ENCODE measurements at places on chromosomes 12 and 14.

DNA sequence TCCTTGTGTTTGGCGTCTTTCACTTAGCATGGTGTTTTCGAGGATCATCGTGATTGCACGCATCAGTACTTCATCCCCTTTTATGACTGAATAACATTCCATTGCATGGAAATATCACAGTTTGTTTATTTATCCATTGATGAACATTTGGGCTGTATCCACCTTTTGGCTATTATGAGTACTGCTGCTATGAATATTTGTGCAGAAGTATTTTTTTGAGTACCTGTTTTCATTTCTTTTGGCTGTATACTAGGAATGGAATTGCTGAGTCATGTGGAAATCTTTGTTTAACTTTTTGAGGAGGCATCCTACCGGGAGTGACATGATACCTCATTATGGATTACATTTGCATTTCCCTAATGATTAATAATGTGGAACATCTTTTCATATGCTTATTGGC, 66.4 kb downstream of the WNK1 start:
- H3K4me1 ChIP-seq, result peaks cover 28% of the 10 kb centered on the region
- peak overlapping the region; percentile 83 for H3K27ac ChIP-seq
- peaks cover 41% of the 10 kb centered on the region for H3K36me3 ChIP-seq
- no peaks in the 10 kb centered on the region for H3K27me3 ChIP-seq

GRCh38 chr14:50523271-50524041, 8.9 kb downstream of the MAP4K5 start:
- no peaks in the 10 kb centered on the region for H3K27me3 ChIP-seq
- H3K36me3 ChIP-seq, result peaks cover 18% of the 10 kb centered on the region
- peaks cover 39% of the 10 kb centered on the region for H3K4me1 ChIP-seq
- H3K27ac ChIP-seq, result no peak overlapping the region

- DNase-seq, result no peak
- H3K4me3 ChIP-seq, result no peak overlapping the region
- H3K27ac ChIP-seq, result no peak overlapping the region
- no peaks in the 10 kb centered on the region for H3K4me1 ChIP-seq
- peaks cover 11% of the 10 kb centered on the region for H3K27me3 ChIP-seq
Observed at GRCh38 chr12:2547273-2548044, 247.3 kb upstream of the FKBP4 start.

DNA sequence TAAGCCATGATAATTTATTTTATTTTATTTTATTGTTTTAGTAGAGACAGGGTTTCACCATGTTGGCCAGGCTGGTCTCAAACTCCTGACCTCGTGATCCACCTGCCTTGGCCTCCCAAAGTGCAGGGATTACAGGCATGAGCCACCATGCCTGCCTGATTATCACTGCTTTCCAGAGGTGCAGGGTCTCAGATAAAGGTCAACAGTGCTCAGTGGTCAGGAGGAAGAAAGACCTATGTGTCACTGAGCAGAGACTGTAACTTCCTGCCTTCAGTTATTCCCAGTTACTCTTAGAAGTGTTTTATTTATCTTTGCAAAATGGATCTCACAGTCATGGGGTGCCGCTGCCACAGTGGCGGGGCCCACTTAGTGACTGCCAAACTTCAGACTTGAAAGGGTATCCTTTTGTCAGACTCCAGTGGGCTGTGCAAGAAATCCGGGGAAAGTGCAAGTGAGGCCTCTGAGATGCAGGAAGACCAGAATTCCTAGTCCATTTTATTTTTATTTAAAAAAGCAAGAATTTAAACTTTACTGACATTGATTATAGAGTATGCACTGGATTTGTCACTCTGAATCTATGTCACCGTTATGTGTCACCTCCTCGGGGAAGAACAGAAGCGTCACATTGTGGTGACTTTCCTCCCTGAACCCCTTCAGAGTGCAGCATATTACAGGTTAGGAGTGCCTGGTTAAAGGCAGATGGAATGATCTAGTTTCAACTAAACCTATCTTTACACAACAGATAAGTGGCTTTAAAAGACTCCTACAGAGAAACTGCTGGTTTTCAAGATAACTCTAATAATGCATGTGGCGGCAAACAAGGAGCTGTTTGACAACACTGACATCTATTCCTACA, 59.1 kb upstream of the BICD1 start:
- no peak overlapping the region for H3K4me3 ChIP-seq
- DNase-seq, result no peak
- no peak overlapping the region for H3K27ac ChIP-seq
- H3K36me3 ChIP-seq, result no peaks in the 10 kb centered on the region
- no peaks in the 10 kb centered on the region for H3K27me3 ChIP-seq

GRCh38 chr14:24428628-24429394, 657 bp downstream of the CBLN3 start:
- peak overlapping the region; percentile 80 for H3K4me3 ChIP-seq
- peak overlapping the region; percentile 91 for H3K27ac ChIP-seq
- peaks cover 25% of the 10 kb centered on the region for H3K36me3 ChIP-seq
- DNase-seq, result no peak

- peaks cover 6% of the 10 kb centered on the region for H3K4me1 ChIP-seq
- no peak overlapping the region for H3K4me3 ChIP-seq
- peaks cover 12% of the 10 kb centered on the region for H3K27me3 ChIP-seq
- no peak for DNase-seq
Observed at GRCh38 chr12:111247083-111247783, 121.7 kb downstream of the PHETA1 start.

DNA sequence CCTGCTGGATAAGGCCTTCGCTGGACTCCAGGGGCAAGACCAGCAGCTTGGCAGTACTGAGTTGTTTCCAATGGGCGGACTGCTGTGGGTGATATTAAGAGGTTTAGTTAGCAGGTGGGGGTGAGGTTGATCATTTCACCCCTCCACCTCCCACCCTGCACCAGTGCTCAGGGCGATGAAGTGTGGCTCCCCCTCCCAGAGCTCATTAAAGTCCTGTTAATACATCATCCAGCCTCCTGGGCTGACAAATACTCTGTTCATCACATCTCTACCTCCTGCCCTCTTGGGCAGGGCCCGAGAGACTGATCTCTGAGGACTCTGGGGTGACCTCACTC, 2.4 kb upstream of the FIGNL2 start:
- no peaks in the 10 kb centered on the region for H3K36me3 ChIP-seq
- no peaks in the 10 kb centered on the region for H3K4me1 ChIP-seq
- no peak overlapping the region for H3K4me3 ChIP-seq
- H3K27ac ChIP-seq, result no peak overlapping the region

- H3K27me3 ChIP-seq, result no peaks in the 10 kb centered on the region
- H3K36me3 ChIP-seq, result peaks cover 12% of the 10 kb centered on the region
- H3K27ac ChIP-seq, result no peak overlapping the region
- no peak overlapping the region for H3K4me3 ChIP-seq
Observed at GRCh38 chr12:110126557-110126956, 2.4 kb downstream of the IFT81 start.

DNA sequence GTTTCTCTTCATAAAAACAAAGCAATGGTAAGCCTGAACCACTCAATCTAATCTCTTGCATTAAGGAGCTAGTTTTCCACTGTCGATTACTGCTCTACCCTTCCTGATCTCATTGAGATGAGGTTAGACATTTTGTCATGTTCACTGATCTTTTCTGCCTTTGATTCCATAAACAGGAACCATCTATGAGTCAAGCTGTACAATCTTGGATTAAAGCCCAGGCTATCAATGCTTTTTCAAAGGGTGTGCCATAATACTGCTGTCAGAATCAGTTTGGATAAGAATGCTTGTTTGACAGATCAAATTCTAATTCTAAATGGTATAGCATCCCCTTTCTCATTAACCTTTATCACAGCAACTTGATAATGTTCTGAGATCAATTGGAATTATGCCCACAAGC, 16.1 kb downstream of the GRIP1 start:
- peaks cover 11% of the 10 kb centered on the region for H3K4me1 ChIP-seq
- no peaks in the 10 kb centered on the region for H3K27me3 ChIP-seq
- DNase-seq, result peak; percentile 68
- peak overlapping the region; percentile 7 for H3K27ac ChIP-seq
- H3K36me3 ChIP-seq, result no peaks in the 10 kb centered on the region

GRCh38 chr12:31914927-31915326, 44.3 kb upstream of the RESF1 start:
- H3K27ac ChIP-seq, result no peak overlapping the region
- H3K27me3 ChIP-seq, result no peaks in the 10 kb centered on the region
- no peak overlapping the region for H3K4me3 ChIP-seq

DNA sequence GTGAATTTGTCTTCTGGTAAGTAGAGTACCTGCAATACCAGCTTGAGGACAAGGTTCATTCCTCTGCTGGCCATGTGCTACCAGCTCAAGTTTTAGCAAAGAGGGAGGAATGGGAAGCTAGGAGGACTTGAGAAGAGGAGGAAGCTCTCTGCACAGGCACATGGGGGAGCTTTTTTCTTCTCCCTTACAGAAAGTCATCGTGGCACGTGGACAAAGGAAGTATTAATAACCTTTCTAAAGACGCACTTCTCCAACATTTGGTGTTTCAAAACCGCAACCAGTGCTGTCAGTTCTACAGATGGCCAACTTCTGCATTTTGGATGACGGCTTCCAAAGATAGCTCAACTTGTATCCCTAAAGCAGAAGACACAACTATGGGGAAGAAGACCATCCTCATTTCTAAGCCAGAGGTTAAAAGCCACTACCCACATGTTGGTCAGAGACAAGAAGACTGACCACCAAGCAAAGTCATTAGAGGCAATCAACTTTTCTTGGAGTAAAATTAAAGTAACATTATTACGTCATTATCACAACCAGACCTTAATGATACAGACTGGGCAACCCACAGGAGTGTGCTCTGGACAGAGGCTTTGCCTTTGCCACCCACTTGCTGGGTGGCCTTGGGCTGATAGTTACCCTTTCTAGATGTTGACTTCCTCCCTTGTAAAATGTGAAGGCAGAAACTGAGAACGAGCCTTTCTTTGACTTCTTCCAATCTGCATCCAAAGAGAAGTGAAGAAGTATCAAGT, 12.3 kb upstream of the TMED10 start:
- no peaks in the 10 kb centered on the region for H3K27me3 ChIP-seq
- no peak for DNase-seq
- H3K4me3 ChIP-seq, result no peak overlapping the region
- peaks cover 6% of the 10 kb centered on the region for H3K4me1 ChIP-seq
- no peaks in the 10 kb centered on the region for H3K36me3 ChIP-seq
- no peak overlapping the region for H3K27ac ChIP-seq

- no peak for DNase-seq
- no peaks in the 10 kb centered on the region for H3K27me3 ChIP-seq
- H3K4me1 ChIP-seq, result no peaks in the 10 kb centered on the region
- no peak overlapping the region for H3K4me3 ChIP-seq
- H3K36me3 ChIP-seq, result peaks cover 7% of the 10 kb centered on the region
Observed at GRCh38 chr12:121222847-121223246, 12.9 kb downstream of the P2RX4 start.

DNA sequence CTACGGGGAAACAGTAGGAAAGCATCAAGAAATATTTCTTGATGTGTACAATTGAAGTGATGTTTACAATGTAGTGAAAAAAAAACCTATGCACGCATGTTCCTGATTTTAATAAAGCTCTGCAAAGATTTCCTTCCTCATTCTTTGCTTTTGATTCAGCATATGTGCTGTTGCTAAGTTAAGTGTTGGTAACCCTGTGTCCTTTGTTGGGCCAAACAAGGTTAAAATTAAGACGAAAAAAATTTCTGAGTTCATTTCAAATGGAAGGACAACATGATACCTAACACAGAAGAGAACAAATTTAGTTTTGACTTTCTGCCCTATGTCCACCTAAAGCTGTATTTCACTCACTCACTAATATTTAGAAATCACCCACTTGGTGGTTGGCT, 62.8 kb downstream of the PPP2R5C start:
- H3K4me3 ChIP-seq, result no peak overlapping the region
- H3K27me3 ChIP-seq, result no peaks in the 10 kb centered on the region
- H3K36me3 ChIP-seq, result peaks cover 52% of the 10 kb centered on the region
- no peak overlapping the region for H3K27ac ChIP-seq
- DNase-seq, result no peak

GRCh38 chr14:39977198-39977597, 545.0 kb upstream of the FBXO33 start:
- no peak for DNase-seq
- no peak overlapping the region for H3K4me3 ChIP-seq
- no peak overlapping the region for H3K27ac ChIP-seq
- H3K36me3 ChIP-seq, result no peaks in the 10 kb centered on the region
- H3K4me1 ChIP-seq, result no peaks in the 10 kb centered on the region
- H3K27me3 ChIP-seq, result peaks cover 29% of the 10 kb centered on the region

DNA sequence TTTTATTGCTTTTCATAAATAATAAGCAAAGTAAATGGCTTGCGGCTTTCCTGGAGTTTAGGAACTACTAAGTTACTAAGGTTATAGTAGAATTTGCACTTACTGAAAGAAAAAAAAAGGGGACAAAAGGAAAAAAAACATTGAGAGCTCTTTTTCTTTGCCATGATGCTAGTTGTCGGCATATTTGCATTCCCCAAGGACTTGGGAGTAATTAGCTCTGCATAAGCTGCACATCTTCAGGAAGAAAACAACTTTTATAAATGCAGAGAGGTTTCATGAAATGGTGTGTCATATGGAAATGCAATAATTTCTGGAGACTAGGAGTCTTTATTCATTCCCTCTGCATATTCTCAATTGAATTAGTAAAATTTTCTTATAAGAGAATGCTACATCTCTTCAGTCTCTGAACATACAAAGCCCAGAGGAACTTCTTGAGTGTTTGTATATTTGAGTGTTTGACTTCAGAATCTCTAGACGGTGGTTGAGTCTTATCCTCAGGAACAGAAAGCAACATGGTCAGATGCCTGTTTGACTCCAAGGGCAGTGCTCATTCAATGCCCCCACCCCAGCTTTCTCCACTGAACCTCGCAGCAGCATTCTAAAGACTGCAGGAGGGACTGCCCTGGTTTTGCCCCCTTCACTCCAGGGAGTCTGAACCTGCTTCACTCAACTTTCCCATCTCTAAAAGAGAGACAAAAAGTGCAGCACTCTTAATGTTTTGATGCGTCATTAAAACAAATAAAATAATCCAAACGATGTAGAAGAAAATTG, 158.9 kb upstream of the EEA1 start:
- H3K36me3 ChIP-seq, result no peaks in the 10 kb centered on the region
- H3K4me3 ChIP-seq, result no peak overlapping the region
- DNase-seq, result no peak

DNA sequence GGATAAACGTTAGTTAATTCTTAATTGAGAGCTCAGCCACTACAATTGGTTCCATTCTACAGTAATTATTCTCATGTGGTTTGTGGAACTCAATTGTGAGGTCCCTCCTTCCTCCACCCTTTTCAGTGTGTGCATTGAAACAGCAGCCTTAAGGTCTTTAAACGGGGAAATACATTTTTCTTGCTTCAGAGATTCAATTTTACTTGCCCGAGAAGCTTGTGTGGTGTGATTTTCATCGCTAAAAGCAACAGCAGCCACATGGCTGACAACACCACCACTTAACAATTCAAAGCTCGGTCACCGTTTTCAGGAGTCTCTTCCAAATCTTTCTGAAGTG, 733 bp upstream of the PPFIBP1 start:
- peaks cover 8% of the 10 kb centered on the region for H3K36me3 ChIP-seq
- DNase-seq, result no peak
- H3K4me1 ChIP-seq, result peaks cover 19% of the 10 kb centered on the region
- H3K4me3 ChIP-seq, result peak overlapping the region; percentile 85

GRCh38 chr12:89417246-89417977, 65.1 kb upstream of the DUSP6 start:
- no peak overlapping the region for H3K27ac ChIP-seq
- peak; percentile 55 for DNase-seq
- no peak overlapping the region for H3K4me3 ChIP-seq
- peaks cover 4% of the 10 kb centered on the region for H3K36me3 ChIP-seq
- H3K27me3 ChIP-seq, result no peaks in the 10 kb centered on the region
- no peaks in the 10 kb centered on the region for H3K4me1 ChIP-seq

- H3K27me3 ChIP-seq, result no peaks in the 10 kb centered on the region
- H3K36me3 ChIP-seq, result no peaks in the 10 kb centered on the region
- no peak for DNase-seq
Observed at GRCh38 chr14:99630202-99630601, 14.7 kb upstream of the HHIPL1 start.

GRCh38 chr12:115210533-115211252, 526.7 kb upstream of the TBX3 start:
- H3K27ac ChIP-seq, result no peak overlapping the region
- H3K36me3 ChIP-seq, result no peaks in the 10 kb centered on the region
- no peak for DNase-seq
- no peak overlapping the region for H3K4me3 ChIP-seq
- H3K4me1 ChIP-seq, result peaks cover under 1% of the 10 kb centered on the region
- H3K27me3 ChIP-seq, result no peaks in the 10 kb centered on the region

Measured in MCF 10A (cell line).